ENCODE measurements at places on chromosomes 16 and 17. TPM values are rescaled to one million over a fixed set of nuclear protein-coding genes. Genes with fewer than 3 reads are reported as not detected.

- no peak overlapping the region for H3K4me3 ChIP-seq
- H3K27ac ChIP-seq = no peak overlapping the region
- no peak for DNase-seq
- H3K36me3 ChIP-seq = no peaks in the 10 kb centered on the region
- peaks cover 4% of the 10 kb centered on the region for H3K27me3 ChIP-seq
Observed at GRCh38 chr16:2799205-2799858, 1.1 kb downstream of the PRSS41 start.

GRCh38 chr16:57536306-57537193 lies at the start of gene CCDC102A:
TSS of gene CCDC102A (minus strand) at chr16:57536571. CDS start at chr16:57529177, 7,394 bp downstream.
- no peaks in the 10 kb centered on the region for H3K36me3 ChIP-seq
- H3K27me3 ChIP-seq = no peaks in the 10 kb centered on the region
- H3K27ac ChIP-seq = peak within 1 kb of the TSS; percentile 69
- DNase-seq = no peak

PHOSPHO1 gene
- 0.84 TPM for total RNA-seq

- no peaks in the 10 kb centered on the region for H3K4me1 ChIP-seq
- no peak overlapping the region for H3K27ac ChIP-seq
- H3K27me3 ChIP-seq = no peaks in the 10 kb centered on the region
Observed at GRCh38 chr17:77946900-77947645, 11.4 kb upstream of the TNRC6C start.

All from adrenal gland (tissue), 19 donors.